ENCODE measurements at places on chromosomes 7 and 10. TPM values are rescaled to one million over a fixed set of nuclear protein-coding genes. Genes with fewer than 3 reads are reported as not detected.
A peak's percentile ranks its signal among the peaks of the same experiment; 100 is the strongest.

DNA sequence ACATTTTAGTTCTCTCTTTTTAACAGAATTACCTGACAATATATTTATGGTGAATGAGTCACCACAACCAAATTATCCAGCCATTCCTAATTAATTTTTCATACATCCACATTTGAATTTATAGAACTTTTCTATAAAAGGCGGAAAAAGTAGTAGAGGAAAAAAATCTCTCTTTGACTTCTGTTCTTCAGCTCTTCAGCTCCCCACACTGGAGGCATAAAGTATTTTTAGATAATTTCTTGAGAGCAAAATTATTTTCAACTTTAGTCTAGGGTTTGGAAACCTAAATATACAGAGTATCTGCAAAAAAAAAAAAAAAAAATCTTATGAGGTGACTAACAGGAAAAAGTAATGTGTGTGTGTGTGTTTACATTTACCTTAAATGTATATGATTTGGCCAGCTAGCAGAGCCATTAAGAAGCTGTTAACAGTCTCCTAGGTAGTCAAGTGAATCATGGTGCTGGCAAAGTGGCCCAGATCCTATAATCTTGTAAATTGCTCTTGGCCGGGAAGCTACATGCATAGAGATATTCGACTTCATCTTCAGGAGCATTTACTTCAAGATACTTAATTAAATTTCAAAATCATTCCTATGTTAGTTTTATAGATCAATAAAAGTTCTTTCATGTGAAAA is 383.1 kb upstream of the STEAP1 start:
- no peak for ATAC-seq

DNA sequence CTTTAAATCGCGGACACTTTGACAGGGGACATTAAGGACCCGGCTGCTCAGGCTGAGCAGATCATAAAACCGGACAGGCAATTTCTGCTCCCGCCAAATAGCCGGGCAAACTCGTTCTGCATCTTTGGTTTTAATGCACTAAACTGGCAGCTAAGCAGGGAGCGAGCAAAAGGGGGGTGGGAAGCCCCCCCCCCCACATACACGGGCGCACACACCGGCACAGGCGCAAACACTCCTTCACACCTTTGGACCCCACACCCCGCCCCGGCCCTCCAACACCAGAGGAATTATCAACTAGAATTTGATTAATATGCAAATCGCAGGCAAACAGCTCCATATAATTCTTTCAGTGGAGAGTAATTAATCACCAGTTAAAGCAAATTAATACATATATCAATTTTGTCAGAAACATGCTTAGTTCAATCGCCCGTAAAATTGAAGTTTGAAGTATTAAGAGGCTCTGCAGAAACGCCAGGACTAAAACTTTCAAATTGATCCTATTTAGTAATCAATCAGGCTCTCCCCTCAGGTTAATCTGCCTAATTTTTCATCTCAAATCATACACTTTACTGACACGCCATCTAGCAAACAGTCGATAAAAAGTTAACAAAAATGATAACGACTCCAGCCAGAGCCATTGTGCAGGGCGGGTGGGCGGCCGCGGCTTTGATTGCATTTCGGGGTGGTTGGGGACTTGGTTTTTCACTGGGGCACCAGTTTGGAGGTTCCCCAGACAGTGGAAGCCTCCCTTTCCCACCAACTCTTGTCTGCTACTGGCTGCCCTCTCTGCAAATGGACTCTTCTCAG is 9.9 kb downstream of the LBX1 start:
- no peak for ATAC-seq

DNA sequence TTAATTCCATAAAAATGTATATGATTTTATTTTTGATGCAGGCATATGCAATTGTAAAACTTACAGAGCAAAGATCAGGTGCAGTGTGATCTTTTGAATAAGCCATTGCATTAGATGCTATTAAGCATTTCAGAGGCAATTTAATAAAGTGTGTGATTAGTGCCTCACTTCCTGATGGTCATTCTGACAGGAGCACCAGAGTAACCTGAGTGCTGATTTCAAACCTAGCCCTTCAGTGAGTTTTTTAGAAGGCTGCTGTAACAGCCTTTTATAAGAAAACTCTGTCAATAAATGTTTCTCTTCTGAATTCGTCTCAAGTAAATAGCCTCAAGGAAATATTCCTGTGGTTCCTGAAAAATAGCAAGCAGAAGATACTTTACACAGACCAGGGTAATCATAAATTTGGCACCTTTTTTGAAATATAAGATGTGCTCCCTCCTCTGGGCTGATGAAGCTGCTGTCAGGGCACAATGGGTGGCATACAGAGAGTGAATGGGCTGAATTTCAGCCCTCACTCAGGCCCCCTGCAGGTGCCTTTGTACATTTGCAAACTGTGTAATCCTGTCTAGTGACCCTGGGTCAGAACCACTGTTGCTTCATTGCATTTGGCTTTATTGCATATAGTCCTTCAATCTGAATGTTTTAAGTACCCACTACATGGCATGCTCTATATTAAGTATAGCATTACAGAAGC is 193.7 kb upstream of the CSTF2T start:
- ATAC-seq = peak; percentile 46

DNA sequence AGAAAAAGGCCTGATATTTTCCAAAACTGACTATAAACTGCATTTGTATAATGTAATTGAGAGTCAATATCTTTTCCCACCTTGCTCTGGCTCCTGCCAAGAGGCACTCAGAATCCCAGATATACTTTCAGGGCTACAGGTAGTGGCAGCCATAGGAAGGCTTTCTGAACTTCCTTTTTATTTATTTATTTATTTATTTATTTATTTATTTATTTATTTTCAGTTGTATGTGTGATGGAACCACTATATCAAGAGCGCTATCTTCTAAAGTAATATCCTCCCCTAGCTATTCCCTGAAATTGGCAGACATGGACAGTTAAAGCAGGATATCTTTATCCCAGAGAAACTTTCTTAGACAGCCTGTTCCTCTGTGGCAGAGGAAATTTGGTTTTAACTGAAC is 86.7 kb downstream of the SEMA3E start:
- ATAC-seq = no peak

- ATAC-seq = no peak
These were observed 25.3 kb downstream of the PRSS2 start for GRCh38 chr7:142796001-142796500.

GRCh38 chr7:131294553-131294952 is 33.1 kb upstream of the MKLN1 start:
- peak; percentile 34 for ATAC-seq

GRCh38 chr7:144830811-144831210 is 5.0 kb downstream of the TPK1 start:
- ATAC-seq = no peak

DNA sequence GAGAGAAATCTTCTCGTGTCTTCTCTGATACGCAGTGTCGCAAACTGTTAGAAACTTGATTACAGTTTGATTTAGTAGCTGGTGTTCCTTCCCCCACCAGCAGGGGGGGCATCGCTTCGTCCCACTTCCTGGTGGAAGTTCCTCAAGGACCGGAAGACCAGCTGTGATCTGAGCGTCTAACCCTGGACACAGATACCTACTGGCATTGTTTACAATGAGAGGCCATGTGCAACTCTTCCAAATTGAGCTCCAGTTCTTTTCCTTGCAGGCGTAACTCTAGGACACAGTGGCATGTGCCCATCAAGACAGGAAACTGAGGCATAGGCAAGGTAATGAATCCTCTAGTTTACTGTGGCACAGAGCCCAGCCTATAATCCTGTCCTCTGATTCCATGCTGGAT is 219.0 kb downstream of the CCDC3 start:
- no peak for ATAC-seq

DNA sequence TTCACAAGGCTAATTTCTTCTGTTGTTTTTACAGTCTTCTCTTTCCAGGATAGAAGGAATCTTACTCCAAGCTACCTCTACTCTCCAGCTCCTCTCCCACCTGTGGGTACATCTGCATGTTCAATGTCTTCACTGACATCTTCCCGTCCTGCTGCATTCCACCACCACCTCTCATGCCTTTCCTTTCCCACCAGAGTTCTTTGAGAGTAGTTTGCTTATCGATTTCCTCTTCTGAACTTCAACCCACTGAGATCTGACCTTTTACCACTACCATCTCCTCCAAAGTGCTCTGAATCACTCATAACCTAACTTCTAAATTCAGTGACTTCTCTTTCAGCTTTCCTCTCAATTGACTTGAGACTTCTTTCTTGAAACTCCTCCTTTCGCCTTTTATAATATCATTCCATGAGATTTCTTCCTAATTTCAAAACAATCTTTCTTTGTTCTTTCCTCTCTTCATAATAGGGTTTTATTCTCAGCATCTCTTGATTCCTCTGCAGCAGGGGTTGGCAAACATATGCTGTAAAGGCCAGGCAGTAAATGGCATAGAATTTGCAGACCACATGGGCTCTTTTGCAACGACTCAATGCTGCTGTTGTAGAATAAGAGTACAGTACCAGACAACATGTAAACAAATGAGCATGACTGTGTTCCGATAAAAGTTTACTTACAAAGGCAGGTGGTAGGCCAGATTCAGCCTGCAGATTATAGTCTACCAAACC is 22.1 kb downstream of the ACSL5 start:
- no peak for ATAC-seq

DNA sequence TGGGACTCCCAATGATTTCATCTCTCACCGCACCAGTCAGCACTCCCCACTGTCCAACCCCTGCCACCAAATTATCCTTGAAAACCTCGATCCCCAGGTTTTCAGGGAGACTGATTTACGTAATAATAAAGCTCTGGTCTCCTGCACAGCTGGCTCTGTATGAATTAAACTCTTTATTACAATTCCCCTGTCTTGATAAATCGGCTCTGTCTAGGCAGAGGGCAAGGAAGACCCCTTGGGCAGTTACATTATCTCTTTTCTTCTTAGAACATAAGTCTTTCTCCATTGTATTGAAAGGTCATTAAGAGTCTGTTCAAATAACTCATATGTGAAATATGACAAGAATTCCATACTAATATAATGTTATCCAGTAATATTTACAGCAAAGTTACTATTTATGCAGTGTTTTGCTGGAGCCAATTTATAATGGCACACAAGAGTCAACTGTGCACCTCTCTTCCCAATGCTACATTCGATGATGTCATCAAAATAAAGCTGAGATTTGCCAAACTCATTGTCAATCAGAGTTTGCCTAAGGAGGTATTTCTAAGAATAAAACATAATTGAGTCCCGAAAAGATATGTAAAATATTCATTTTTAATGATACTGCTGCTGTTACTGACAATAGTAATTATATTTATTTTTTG is 1297.2 kb upstream of the LRRTM3 start:
- no peak for ATAC-seq

DNA sequence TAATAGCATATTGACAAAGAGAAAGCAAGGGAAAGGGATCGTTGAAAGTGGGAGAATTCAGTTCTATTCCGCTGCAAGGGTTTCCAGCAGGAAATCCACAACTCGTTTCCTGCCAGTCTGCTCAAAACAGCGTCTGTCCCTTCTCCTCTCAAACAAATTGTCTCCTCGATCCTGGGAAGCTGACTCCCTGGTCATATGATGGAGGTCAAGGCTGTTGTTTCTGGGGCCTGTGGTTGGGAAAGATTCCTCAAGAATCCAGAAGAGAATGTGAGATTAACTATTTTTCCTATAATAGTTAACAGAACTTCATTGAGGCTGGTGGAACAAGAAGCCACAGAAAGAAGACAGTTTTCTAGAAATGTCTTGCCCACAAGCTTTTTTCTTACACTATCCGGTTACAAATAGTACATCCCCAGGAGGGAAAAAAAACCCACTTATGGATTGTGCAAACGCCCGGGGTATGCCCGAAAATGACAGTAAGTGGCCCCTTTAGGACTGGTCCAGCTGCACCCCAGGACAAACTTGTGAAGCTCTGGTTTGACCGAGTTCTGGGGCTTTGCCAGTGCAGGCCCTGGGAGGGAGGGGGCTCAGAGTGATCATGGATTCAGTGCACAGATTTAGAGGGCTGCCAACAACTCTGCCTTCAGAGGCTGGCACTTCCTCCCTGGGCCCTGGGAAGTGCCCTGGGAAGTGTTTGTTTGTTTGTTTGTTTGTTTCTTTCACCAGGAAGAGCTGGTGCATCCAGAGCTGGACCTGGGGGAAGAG is 49.4 kb upstream of the CTBP2 start:
- no peak for ATAC-seq

DNA sequence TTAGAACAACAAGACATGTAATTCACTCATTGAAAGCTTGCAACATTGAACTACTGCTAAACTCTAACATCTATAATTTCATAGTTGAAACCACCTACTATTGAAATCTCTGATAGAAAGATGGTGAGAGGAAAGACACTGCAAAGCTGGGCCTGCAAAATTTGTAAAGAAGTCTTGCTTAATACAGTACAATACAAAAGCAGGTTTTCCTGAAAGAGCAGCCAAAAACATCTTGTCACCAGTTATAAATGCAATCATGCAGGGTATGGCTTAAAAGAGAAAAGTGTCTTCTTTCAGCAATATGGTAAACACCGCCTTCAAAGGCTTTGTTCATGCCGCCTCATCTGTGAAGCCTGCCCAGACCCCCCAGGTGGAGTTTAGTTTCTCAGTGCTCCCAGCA is 109.2 kb downstream of the ANK3 start:
- ATAC-seq = no peak

GRCh38 chr10:108567899-108568752 is 1355.2 kb downstream of the XPNPEP1 start:
- no peak for ATAC-seq

GRCh38 chr7:24727154-24728120 is 29.8 kb downstream of the GSDME start:
- peak; percentile 16 for ATAC-seq

GRCh38 chr10:34427911-34428216 is 387.2 kb downstream of the PARD3 start:
- ATAC-seq = no peak

GRCh38 chr7:37098762-37099161 is 349.9 kb downstream of the ELMO1 start:
- ATAC-seq = peak; percentile 64

Gene PTF1A
- not detected for total RNA-seq

Gene PDE6C
- total RNA-seq = 0.31 TPM

Gene KIAA1217
- total RNA-seq = 1.7 TPM

Gene TAS2R5
- 2.3 TPM for total RNA-seq

Gene TMEM225B
- total RNA-seq = 0.50 TPM

Gene DNAJB9
- 52.6 TPM for total RNA-seq

Gene WNT8B
- total RNA-seq = not detected

Gene PCGF5
- total RNA-seq = 4.7 TPM

Gene SLC26A5
- total RNA-seq = 3.3 TPM

All from motor neuron (in vitro differentiated cells).